ENCODE measurements at places on chromosomes 7 and 10.

GRCh38 chr10:116278846-116279245, 5.8 kb upstream of the GFRA1 start:
- DNase-seq, result no peak

- no peak for DNase-seq
Measured at GRCh38 chr7:42742318-42742717, 169.6 kb downstream of the C7orf25 start.

DNA sequence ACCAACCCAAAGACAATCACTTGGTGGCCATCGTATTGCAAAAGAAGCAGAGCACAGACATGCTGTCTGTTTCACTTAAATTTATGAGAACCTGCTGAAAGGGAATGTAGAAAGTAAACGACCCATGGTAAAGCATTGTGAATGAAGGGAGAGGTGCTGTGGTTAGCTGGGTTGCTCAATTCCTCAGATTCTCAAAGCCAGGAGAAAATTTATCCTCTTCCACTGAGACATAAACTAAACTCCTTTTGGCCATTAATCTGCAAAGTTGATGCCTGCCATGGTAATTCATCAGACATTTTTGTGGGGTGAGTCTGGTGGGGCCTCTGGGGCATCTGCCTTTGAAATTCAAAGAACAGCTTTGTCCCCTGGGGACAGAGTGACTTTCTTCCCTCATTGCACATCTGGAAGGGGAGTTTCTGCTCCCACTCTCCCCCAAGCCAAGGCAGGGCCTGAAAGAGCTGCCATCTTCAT, 951.0 kb downstream of the LRMDA start:
- DNase-seq, result no peak

DNA sequence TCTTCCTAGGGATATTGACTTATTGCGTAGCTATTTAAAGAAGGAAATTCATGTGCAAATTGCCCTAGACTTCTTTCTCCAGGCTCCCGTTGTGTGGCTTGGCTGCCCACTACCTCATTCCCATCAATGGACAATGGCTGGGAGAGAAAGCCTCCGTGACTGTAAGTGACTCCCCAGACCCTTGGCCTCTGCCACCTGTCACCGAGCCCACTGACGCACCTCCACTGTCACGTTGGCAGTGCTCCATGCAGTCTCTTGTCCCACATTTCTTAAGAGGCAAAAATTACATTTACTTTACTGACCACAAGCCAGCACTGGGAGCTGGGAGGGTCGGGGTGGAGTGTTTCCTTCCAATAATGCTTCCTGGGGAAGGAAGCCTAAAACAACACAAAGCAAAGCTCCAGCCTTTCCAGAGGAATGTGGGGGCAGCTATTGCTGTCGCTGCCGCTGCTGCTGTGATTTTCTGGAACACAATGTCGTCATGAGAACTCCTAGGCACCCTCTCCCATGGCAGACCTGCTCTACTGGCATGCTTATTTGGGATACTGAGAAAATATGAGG, 89.7 kb upstream of the STEAP1B start:
- DNase-seq, result no peak

- no peak for DNase-seq
Measured at GRCh38 chr7:111765751-111766643, 203.7 kb upstream of the IMMP2L start.

DNA sequence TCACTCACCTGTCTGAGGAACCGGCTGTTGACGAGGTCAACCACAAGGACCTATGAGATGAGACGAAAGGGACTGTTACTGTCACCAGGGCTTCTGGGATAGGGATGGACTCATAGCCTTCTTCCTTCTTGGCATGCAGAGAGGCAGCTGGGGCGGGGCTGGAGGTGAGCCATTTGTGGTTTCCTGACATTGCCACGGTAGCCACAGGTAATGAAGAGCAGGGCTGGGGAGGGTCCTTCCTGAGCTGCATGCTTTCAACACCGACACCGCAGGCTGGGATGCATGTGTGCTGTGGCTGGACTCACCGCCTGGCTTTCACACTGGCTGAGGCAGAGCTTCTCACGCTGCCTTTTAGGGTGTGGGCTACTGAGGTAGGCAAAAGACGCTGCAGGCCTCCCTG, 46.4 kb upstream of the MKRN1 start:
- no peak for DNase-seq

- no peak for DNase-seq
Measured at GRCh38 chr7:96952974-96953391, 52.4 kb upstream of the DLX6 start.

DNA sequence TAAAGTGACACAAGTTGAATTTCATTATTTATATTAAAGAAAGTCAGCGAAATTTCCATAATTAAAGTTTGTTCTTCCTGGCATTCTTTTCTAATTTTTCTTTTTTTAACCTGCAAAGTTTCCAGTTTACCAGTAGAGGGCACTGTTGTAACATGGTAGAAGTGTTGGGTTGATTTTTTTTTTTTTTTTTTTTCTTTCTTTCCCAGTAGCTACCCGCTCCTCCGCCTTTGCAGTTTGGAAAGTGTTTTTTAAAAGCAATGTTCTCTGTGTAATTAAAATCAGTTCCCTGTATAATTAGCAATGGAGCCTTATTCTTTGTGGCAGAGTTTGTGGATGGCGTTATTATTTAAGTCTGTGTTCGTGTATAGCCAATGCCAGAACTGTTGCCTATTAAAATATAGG, 53.7 kb downstream of the TAF3 start:
- no peak for DNase-seq

- DNase-seq, result no peak
Measured at GRCh38 chr10:27360581-27361172, 120.1 kb upstream of the ACBD5 start.

DNA sequence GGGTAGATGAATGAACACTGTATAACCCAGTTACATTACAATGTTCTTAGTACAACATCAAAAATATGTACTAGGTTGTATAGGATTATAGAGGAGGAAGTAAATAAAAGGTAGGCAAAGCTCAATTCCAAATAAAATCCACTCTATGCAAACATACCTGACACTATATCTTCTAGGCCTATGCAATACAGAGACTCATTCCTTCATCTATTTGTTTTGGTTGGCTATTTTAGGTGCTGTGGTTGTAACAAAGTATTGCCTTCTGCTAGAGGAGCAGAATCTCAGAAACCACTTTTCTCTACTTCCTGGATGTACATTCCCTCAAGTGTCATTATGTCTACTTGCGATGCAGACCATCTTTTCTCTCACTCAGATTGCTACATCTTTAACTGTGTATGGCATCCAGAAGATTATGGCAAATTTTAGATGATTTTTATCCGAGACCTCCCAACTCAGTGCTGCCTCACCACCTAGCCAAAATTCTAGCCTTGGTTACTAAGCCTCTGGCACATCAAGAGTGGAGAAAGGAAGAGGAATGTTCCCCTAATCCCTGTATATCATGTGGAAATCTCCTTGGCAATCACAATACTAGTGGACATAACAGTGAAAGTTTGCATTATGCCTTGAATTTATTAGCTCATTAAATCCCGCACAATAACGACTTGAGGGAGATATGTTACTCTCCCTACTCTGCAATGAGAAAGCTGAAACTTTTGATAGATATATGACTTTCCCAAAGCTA, 5.5 kb upstream of the TFPI2 start:
- no peak for DNase-seq

GRCh38 chr7:6461946-6462550, 14.3 kb upstream of the DAGLB start:
- DNase-seq, result no peak

- no peak for DNase-seq
Measured at GRCh38 chr10:95266674-95267095, 24.1 kb downstream of the PDLIM1 start.

- DNase-seq, result no peak
Measured at GRCh38 chr7:29587195-29587808, 23.7 kb downstream of the PRR15 start.

GRCh38 chr10:69662173-69662877, 32.3 kb downstream of the FAM241B start:
- DNase-seq, result no peak

GRCh38 chr7:80883154-80884025, 35.5 kb downstream of the SEMA3C start:
- no peak for DNase-seq

DNA sequence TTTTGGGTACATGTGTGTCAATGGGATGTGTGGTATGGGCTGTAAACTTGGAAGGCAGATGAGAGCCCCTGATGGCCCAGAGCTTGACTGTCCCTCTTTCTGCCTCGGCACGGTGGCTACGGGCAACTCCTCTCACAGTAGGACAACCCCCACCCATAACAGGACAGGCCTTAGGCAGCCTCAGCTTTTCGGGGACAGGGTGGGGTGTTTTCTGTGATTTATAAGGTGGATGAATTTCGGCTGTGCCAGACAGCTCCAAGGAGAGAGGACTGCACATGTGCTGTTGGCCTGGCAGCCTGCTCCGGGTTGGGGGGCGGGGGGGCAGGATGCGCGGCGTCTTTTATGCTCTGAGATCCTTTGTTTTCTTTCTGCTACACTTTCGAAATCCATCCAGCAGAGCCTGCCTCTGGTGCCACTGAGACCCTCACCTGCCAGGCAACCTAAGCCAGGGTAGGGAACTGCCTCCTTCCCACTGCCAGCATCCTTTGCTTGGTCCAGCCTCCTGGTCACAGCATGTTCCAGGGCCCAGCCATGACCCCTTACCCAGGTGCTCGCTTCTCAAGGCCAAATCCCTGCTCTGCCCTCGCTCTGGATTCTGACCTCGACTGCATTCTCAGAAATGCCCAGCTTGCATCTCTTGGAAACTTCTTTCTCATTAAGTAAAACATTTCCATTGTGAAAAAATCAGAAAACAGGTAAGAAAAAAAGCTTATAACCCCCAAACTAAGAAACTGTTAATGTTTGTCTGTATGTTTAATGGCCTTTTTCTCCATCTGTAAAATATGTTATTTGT, 15.4 kb upstream of the BTBD16 start:
- DNase-seq, result no peak

DNA sequence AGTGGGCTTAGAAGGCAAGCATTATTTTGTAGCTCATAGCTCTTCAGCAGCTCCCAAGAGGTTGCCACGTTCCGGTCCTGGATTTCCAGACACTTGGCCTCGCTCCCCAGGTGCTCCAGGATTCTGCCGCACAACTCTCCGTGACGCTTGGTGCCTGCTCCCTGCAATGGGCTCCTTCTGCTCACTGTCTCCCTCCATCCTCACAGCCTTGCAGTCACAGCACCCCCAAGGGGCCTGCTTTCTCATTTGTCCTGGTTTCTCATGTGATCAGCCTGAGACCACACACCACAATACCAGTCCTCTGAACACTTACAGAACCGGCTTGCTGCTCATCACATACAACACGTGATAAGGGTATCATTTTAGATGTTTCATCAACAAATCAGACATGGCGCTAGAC, 9.8 kb downstream of the IGFBP3 start:
- no peak for DNase-seq

GRCh38 chr10:62839590-62839989, 23.4 kb upstream of the EGR2 start:
- DNase-seq, result no peak

GRCh38 chr10:125038637-125039036, 96.7 kb downstream of the ZRANB1 start:
- DNase-seq, result no peak

DNA sequence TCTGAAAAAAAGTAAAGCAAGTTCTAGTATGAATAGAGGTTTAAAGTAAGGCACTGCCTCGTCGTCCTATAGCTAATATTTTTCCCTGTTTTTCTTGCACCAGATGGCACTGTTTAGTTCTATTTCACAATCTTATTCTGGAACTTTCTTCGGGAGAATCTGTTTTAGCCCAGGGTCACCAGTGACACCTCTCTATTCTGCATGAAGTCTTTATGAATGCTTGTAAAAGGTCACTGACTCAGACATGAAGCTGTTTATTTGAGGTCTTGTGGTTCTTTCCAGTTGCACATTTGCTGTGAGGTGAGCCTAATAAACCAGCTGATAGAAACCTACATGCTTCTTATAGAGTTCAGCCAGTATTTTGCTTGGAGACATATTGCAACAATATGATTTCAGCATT, 444.3 kb downstream of the AUTS2 start:
- no peak for DNase-seq

DNA sequence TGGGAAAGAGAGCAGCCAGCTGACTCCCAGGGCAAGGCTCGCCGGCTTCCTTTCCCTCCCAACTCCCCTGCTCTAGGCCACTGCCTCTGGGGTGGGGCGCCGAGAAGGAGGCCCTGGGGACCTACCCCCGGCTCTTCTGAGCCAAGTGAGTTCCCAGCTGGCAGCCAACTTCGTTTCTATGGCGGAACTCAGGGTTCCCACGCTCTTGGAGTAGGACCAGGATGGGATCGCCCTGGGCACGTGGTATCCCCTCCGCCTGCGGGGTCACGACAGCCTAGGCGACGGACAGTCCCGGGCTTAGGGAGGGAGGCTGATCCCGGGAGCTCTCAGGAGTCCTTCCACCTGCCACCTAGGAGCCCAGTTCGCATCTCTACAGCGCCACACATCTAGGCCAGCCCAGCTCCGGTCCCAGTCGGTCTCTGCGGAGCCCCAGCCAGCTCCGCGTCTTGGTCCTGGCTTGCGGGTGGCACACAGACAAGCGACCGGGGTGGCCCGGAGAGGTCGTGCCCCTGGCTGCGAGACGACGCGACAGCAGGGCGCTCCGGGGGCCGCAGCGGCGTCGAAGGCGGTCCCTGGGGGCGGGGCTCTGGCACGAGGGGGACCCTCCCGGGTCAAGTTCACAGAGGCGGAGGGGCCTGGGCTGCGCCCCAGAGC, 20.5 kb upstream of the GATA3 start:
- DNase-seq, result no peak

DNA sequence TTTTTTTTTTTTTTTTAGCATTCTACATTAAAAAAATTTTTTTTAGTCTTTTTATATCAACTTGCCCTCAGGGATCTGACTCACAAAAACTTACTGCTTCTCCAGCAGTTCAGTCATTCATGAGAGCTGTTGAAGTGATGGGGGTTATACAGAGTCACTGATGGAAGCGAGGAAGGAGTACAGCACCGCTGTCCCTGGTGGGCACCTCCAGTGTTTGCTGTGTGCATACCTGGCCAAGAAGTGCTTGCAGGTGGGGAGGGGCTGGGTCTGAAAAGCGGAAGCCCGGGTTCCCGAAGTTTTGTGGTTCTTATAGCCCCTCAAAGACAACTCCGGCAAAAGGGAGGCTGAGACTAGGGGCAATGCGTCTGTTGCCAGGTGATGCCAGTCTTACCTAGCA, 46.2 kb downstream of the MINDY4 start:
- DNase-seq, result no peak

- DNase-seq, result no peak
Measured at GRCh38 chr10:103130910-103131309, 62.2 kb downstream of the NT5C2 start.

DNA sequence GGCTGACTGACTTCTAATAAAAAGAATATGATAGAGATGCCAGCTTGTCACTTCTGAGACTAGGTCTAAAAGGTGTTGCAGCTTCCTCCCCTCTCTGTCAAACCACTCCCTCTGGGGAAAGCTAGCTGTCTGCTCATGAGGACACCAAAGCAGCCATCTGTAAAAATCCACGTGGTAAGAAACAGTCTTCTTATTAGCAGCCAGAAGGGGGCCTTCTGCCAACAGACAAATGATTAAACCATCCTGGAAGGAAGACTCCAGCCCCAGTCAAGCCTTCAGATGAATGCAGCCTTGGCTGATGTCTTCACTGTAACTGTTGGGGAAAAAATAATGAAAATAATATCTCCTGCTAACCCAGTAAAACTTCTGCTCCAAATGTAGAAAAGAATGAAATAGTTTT, 41.9 kb upstream of the DAGLB start:
- no peak for DNase-seq

GRCh38 chr7:117907049-117907640, 33.9 kb upstream of the CTTNBP2 start:
- no peak for DNase-seq
